AG04450 (cell line): ENCODE measurements at places on chromosomes 12 and 14. TPM values are rescaled to one million over a fixed set of nuclear protein-coding genes. Genes with fewer than 3 reads are reported as not detected.

The TESPA1 gene
- polyA plus RNA-seq, result not detected in 2 replicates

The PZP gene
- not detected in 2 replicates for polyA plus RNA-seq

The GALC gene
- 13.0 and 18.2 TPM in 2 replicates for polyA plus RNA-seq

The LTBR gene
- polyA plus RNA-seq, result 32.1 and 38.8 TPM in 2 replicates

The CIROP gene
- 0.07 and 0.12 TPM in 2 replicates for polyA plus RNA-seq

The RAD9B gene
- polyA plus RNA-seq, result 0.07 and 0.26 TPM in 2 replicates

The ABCC9 gene
- polyA plus RNA-seq, result 2.0 and 2.7 TPM in 2 replicates

The TRAFD1 gene
- 71.2 and 73.4 TPM in 2 replicates for polyA plus RNA-seq

The ESRRB gene
- polyA plus RNA-seq, result not detected in 2 replicates

The ASPG gene
- not detected in 2 replicates for polyA plus RNA-seq

The FSCB gene
- polyA plus RNA-seq, result not detected in 2 replicates

The GYS2 gene
- not detected in 2 replicates for polyA plus RNA-seq

The HOXC5 gene
- polyA plus RNA-seq, result not detected in 2 replicates

The KRT72 gene
- not detected in 2 replicates for polyA plus RNA-seq

The CORO1C gene
- polyA plus RNA-seq, result 596 and 687 TPM in 2 replicates

The AGAP2 gene
- 0.02 and 0.06 TPM in 2 replicates for polyA plus RNA-seq

The SLC5A8 gene
- not detected in 2 replicates for polyA plus RNA-seq

The APAF1 gene
- 16.1 and 21.0 TPM in 2 replicates for polyA plus RNA-seq

The DHRS2 gene
- polyA plus RNA-seq, result 0.09 and 0.15 TPM in 2 replicates

The ADAMTS20 gene
- not detected in 2 replicates for polyA plus RNA-seq

The HSPB8 gene
- 27.1 and 34.3 TPM in 2 replicates for polyA plus RNA-seq

The GPD1 gene
- 0.04 and 0.05 TPM in 2 replicates for polyA plus RNA-seq

The NANOG gene
- polyA plus RNA-seq, result 0.01 TPM in 1 of 2 replicates, not detected in the other

The SIX6 gene
- not detected in 2 replicates for polyA plus RNA-seq
